ENCODE measurements at places on chromosomes 13 and 19.

DNA sequence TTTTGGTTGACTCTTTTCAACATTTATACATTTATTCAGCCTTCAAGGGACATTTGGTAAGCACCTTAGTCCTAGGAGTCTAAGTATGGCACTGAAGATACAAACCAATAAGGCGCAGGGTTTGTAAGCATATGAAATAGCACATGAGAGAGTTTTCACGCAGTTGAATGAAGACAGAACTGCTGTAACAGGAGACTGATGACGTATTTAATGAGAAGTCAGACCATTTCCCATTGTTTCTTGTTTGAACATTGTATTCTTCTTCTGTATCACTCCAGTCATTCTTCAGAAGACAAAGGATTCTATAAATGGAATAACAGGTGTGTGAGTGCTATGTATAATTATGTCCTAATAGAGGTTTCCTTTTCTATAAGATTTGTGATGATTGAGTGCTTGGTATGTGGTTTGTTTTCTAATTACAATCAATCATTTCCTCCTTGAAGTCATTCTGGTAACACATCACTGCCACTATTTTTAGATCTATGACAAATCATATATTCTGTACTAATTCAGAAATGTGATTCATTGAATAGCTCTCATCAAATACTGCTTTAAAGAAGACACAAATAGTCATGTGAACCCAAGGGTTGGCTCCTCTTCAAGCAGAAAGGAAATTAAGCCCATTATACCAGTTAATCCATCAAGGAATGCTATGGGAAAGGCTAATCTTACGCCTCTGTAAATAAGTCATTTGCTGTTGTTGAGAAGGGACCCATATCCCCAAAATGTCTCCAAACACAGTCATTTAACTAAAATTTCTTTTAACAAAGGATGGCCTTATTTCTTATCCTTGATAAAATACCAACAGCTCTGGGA lies 222.8 kb upstream of the NBEA start:
- no peak for DNase-seq

DNA sequence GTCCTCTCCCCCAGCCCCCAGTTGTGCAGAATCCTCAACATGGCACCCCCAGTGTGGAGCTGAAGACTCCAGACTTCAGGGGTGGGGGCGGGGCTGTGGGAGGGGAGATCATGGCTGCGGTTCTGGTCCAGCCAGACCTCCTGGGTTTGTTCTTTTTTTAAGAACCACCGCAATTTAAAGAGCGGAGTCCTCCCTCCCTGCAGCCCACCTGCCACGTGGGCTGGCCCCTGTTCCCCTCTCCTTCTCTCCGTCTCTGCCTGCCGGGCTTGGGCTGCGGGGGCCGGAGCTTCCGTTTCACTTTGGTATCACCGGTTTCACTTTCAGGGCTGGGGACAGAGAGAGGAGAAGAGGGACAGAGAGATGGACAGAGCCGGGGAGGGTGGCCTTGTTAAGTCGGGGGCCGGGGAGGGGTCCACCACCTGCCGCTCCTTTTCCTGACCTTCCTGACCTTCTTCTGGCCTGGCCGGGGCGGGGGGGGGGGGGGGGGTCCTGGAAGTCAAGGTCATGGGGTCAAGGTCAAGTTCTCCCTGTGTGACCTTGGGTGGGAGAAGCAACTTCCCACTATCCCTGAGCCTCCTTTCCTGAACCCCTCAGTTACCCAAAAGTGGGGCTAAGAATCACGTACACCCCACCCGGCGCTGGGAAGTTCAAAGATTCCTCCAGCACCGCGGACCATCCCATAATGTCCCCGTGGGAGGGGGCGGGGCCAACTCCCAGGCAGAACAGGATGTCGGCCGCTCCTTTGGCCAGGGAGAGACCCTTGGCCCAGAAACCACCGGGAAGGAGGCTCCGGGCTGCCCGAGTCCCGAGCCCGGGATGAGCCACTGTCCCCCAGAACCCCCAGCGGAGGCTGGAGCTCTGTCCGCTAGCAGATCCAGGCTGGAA lies 11.3 kb upstream of the ZBTB7A start:
- DNase-seq, result peak; percentile 74

- no peak for DNase-seq
Observed at GRCh38 chr19:28968721-28969120, 244.2 kb downstream of the UQCRFS1 start.

DNA sequence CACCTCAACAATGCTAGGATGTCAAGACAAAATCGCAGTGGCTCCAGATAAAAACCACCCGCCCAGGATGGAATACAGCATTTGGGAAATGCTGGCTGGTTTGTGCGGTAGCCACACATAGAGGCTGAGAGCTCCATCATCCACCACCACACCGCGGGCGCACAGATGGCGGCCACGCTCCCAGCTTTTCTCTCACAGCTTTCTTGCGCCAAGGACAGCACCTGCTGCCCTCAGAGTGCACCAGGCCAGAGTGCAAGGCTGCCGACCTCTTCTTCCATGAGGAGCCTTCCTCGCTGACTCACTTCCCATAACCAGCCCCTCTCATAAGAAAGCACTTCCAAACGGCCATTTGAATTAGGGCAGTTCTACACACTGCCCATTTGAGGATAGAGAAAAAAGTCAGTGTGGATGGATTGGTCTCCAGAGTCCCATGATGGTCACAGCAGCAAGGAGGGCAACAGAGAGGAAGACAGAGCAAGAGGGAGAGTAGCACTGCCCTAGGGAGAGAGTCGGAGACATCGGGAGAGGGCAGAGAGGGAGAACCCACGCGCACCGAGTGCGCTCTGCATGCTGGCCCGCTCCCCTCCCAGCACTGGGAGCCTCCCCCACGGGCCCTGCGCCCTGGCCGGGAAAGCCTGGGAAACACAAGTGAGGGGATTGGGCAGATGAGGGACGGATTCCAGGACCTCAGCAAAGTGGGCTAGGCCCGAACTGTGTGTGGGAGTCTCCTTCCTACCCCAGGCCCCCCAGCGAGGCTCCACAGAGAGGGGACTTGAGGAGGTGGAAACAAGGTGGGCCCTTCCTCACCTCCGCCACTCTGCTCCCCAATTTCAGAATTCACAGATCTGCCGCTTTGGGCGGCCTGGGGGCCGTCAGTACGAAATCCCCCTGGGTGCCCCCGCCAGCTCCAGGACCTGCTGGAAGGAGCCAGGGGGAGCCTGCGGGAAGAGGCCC lies 156.9 kb downstream of the USP12 start:
- DNase-seq, result no peak

DNA sequence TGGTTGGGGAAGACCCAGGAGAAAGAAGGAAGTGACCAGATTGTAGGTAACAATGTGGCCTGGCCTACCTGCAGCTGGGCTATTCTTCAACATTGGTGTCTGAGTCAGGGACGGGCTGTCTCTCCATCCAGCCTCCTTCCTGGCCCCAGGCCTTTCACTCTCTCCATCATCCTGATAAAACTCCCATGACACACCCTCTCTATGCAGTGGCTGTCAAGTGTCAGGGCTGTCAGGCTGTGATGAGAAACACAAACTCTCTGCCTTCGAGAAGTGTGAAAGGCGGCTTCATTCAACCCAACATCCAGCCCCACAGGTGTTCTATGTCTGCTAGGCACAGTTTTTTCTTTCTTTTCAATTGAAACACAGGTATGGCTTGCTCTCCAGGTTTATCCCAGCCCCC lies 153.3 kb upstream of the VSTM2B start:
- no peak for DNase-seq

GRCh38 chr13:77338961-77339401 lies 12.1 kb upstream of the MYCBP2 start:
- no peak for DNase-seq

- no peak for DNase-seq
Observed at GRCh38 chr19:13644645-13645044, 119.7 kb upstream of the MRI1 start.

- no peak for DNase-seq
Observed at GRCh38 chr13:35531526-35531925, 55.0 kb upstream of the MAB21L1 start.

- DNase-seq, result no peak
Observed at GRCh38 chr13:66972659-66973058, 257.5 kb downstream of the PCDH9 start.

DNA sequence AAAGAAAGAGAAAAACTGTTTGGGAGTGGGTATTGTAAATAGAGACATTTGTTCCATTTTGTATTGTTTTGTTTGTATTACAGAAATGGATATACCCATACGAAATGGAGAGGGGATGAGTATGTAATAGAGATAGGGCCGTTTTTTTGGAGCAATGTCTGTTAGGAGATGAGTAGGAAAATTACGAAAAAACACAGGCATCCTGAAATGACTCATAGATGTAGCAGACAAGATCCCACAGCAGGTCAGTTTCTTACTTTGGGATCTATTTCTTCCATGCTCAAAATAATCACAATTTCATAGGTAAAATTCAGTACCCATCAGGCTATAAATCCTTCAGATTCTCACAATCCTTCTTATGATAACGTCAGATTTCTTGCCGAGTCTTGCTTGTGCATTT lies 779.4 kb upstream of the SLITRK1 start:
- no peak for DNase-seq

GRCh38 chr13:93963266-93964145 lies 516.0 kb downstream of the DCT start:
- DNase-seq, result no peak

GRCh38 chr19:45385392-45386221 lies 15.2 kb upstream of the ERCC2 start:
- DNase-seq, result no peak

- no peak for DNase-seq
Observed at GRCh38 chr19:6109947-6110346, 353 bp downstream of the RFX2 start.

- DNase-seq, result no peak
Observed at GRCh38 chr19:1090731-1091543, 4.2 kb downstream of the POLR2E start.

DNA sequence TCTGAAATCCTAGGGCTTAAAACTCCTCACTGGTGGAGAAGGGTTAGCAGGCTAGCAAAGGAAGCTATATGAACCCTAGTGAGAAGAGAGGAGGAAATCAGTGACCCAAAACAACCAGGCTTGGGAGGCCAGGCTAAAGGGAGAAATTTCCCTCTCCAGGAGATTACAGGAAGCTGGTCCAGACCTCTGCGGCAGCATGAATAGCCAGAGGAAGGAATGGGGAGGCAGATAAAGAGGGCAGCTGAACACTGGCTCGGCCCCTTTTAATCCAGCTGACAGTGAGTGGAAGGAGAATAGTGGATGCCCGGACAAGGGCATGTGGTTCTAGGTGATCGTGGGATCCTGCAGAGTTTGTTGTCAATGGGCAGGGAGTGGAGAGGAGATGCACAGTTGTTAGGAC lies 130.6 kb downstream of the COG6 start:
- no peak for DNase-seq

GRCh38 chr13:99320693-99321481 lies 13.7 kb upstream of the GPR183 start:
- DNase-seq, result no peak

- no peak for DNase-seq
Observed at GRCh38 chr19:17863520-17864182, 3.9 kb downstream of the RPL18A start.

GRCh38 chr19:34489175-34489574 lies 7.6 kb downstream of the WTIP start:
- DNase-seq, result no peak
